ENCODE measurements at places on chromosomes 7 and 10.

- no peak for DNase-seq
These were observed 136.1 kb downstream of the ICA1 start for GRCh38 chr7:8125680-8126444.

- DNase-seq, result no peak
These were observed 528.4 kb downstream of the INHBA start for GRCh38 chr7:41174521-41174920.

DNA sequence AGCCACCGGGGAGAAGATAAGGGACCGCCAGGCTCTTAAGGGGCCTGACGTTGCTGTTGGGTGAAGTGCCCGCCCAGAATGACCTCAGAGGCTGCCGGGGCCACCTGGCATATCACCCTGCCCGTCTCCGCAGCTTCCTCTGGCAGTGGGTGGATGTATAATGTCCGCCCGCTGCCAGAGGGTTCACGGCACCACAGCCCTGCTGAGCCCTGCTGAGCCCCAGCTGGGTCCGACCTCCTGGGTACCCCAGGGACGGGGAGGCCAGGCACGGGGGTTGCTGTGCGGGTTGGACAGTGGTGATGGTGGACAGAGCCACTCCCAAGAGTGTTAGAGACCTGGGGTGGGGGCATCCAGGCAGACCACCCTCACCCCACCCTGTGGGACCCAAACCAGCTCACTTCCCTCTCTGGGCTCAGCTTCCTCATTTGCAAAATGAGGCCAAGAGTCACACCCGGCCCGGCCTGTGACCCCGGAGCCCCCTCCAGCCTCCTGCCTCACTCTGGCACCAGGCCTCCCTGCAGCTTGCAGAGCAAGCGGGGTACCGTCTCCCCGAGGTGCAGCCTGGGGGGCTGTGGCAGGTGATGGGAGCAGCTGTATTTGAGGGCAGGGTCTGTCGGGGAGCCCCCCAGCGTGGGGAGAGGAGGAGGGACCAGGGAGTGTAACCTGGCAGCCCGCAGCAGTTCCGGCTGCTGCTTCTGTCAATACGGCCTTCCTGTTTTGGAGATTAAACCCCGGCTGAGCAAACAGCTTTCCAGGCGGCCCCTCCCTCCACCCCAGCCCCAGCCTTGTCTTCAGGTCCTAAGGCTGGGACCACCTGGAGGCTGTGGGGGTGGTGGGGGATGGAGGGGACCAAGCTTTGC, 8.4 kb upstream of the LFNG start:
- DNase-seq, result peak; percentile 93

GRCh38 chr7:12839508-12840153, 152.2 kb downstream of the ARL4A start:
- no peak for DNase-seq

DNA sequence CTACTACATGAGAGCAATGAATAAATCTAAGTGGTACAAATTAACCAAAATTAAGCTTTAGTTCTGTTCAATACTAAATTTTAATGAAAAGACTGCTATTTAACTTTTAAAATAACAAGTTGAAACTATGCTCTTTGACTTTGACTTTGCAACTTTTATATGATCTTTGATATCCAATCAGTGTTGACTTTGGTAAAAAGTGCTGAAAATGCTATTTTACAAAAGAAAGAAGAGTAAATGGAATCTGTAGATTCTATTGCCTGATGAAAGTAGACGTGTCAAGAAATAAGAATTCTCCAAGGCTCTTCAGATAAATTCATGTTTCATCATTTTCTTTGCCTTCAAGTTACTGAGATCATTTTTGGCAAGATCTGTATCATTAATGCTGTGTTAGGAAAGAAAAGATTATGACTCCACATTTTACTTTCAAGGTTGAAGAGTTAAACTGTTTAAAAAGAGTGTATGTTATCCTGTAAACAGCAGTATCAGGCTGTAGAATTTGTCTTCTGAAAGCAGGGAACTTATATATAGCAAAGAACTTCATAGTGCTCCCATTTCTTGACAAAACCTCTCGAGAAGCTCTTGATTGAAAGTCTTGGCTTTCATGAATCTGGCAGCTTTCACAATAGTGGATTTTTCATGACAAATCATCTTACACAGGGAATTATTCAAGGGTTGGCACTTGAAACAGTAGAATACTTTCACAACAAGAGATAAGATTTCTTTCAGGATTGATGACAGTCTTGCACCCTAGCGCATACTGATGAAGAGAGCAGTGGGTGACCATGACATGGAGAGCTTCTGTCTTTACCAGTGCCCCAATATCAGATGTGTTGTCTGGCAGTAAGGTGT, 72.1 kb downstream of the PTEN start:
- no peak for DNase-seq

DNA sequence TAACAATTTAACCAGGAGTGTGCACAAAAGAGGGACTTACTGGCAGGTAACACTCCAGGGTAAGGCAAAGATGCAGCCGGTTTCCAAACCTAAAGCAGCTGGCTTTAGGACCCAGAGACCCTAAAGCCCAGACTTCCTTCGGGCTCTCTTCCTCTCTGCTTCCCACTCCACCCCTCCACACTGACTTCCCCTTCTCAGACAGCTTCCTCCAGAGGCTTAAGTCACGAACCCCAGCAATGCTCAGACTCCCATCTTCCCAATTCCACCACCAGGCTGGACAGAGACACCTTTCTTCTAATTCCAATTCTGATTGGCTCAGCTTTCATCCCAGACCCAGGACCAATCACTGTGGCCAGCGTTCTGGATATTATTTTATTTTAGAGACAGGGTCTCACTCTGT, 24.8 kb downstream of the STYXL1 start:
- DNase-seq, result no peak

DNA sequence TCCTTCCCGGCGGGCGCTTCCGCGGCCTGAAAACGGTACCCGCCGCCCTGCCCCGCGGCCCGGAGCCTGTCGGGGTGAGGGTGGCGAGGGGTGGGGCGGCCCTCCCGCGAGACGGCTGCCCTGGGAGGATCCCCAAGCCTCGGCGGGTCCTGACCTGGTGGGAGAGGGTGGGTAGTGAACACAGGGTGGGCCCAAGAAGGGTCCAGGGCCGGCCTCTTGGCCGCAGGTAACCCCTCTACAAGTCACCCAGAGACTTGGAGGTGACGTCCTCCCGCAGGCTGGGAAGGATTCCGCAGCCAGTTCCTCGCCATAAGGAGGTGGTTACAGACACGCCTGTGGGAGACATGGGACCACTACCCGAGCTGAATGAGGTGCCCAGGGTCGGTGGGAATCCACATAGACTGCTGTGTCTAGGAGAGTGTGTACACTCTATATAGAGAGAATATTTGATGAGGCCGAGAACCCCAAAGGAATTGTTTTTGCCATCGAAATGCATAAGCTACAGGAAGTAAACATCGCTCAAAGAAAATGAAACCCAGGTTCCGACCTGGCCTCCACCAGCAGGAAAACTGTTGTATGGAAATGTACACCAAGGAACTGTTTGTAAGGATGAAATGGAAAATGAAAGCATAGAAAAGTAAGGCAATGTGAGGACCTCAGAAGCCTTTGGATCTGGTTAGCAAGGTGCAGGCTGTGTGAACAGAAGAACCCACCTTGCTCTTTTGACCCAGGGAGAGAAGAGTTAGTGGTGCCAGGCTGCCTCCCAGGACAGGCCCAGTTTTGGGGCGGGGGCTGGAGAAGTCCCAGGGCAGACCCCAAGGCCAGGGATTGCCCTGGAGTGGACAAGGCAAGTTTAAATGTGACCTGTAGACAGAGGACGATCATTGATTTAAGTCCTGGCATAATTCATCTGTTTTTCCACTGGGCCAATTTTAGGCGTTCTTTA, 659 bp downstream of the OPTN start:
- DNase-seq, result peak; percentile 26

- peak; percentile 81 for DNase-seq
These were observed 14.7 kb downstream of the FAM241B start for GRCh38 chr10:69644658-69645295.

DNA sequence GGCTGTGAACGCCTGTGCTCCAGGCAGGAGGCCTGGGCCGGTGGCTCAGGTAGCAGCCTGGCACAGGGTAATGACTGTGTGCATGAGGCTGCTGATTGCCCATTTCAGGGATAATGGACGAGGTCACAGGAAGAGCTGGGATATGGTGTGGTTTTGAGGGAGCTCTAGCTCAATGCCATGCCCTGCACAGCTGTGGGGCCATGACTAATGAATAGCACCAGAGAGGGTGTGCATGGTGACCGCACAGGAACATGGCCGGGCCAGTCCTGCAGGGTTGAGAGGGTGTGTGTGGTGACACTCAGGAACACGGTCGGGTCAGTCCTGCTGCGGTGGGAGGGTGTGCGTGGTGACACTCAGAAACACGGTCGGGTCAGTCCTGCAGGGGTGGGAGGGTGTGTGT, 21.8 kb downstream of the NKX6-2 start:
- no peak for DNase-seq

DNA sequence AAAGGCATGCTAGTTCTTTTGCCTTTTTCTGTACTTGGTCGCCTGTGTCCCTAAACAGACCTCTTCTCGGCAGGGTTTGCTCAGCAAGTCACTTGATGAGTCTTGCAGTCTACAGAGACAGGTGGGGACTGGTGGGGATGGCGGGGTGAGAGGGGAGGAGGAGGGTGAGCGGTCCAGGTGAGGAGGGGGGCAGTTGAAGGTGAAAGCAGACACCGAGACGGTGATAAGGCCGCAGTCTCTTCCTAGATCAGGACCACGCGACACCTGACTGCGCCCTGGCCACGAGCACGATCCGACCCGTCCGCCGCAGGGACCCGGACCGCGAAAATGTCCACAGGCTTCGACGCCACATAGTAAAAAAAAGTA, 566 bp downstream of the ASNS start:
- peak; percentile 21 for DNase-seq

DNA sequence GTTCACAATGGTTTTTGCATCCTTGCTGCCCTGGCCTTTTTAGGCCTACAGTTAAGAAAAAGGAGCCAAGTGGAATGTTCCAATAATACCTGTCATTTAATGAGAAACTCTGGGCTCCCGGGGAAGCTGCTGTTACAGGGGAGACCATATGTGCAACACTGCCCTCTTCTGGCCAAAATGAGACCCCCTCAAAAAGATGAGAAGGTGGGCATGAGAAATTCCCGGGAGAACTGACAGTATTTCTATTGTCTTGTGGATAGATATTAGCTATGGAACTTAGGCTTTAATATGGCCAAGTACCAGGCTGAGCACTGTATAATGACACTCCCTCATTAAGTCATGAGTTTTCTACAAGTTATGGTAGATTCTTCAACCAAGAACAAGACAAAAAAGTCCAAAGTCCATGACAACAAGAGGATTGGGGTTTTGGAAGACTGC, 99.4 kb downstream of the CCDC3 start:
- DNase-seq, result peak; percentile 82

DNA sequence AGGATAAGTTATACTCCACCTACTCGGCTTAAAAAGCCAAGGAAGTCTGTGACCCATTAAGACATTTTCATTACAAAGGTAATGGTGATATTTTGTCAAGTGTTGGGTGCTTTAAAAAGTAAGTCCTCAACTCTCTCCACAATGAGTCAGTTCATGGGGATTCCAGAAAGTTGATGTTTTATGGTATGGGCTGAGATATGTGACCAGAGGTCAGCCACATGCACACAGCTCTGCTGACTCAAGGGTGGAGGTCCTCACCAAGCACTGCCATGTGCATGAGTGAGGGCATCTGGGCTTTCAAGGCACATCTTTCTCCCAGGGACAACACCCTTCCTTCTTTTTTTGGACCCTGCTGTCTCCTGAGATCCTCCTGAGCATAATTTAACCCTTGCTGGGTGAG, 292.9 kb downstream of the PTEN start:
- no peak for DNase-seq

GRCh38 chr10:98414932-98415730, at the start of gene PYROXD2:
Gene PYROXD2, minus strand, starts transcription at chr10:98415182. Its CDS starts 47 bp downstream, at chr10:98415135.
- DNase-seq, result peak; percentile 63

GRCh38 chr10:3106928-3107425, 39.6 kb downstream of the PFKP start:
- no peak for DNase-seq

GRCh38 chr10:132471125-132471451, 66.5 kb upstream of the INPP5A start:
- no peak for DNase-seq

GRCh38 chr10:36475746-36476145, 649.7 kb upstream of the ANKRD30A start:
- no peak for DNase-seq

- DNase-seq, result no peak
These were observed 674.2 kb upstream of the NRP1 start for GRCh38 chr10:34008656-34009055.

DNA sequence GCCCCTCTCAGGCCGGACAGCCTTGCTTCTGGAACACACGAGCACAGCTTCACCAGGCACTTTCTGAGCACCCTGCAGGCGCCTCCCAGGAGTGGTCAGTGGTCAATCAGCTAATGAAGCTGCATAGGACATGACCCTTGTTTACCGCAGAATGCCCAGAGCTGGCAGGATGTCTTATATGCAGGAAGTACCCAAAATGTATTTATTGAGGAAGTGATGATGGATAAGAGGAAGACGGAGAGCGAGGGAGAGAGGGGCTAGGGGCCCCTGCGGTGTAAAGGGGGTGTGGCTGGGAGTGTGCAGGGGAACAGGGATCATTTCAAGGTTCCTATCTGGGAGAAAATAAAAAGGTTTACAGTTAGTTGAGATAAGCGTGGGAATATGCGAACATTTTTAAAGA, 3.3 kb downstream of the CYP2E1 start:
- no peak for DNase-seq

- DNase-seq, result no peak
These were observed 32.6 kb downstream of the CDH23 start for GRCh38 chr10:71429304-71429703.

DNA sequence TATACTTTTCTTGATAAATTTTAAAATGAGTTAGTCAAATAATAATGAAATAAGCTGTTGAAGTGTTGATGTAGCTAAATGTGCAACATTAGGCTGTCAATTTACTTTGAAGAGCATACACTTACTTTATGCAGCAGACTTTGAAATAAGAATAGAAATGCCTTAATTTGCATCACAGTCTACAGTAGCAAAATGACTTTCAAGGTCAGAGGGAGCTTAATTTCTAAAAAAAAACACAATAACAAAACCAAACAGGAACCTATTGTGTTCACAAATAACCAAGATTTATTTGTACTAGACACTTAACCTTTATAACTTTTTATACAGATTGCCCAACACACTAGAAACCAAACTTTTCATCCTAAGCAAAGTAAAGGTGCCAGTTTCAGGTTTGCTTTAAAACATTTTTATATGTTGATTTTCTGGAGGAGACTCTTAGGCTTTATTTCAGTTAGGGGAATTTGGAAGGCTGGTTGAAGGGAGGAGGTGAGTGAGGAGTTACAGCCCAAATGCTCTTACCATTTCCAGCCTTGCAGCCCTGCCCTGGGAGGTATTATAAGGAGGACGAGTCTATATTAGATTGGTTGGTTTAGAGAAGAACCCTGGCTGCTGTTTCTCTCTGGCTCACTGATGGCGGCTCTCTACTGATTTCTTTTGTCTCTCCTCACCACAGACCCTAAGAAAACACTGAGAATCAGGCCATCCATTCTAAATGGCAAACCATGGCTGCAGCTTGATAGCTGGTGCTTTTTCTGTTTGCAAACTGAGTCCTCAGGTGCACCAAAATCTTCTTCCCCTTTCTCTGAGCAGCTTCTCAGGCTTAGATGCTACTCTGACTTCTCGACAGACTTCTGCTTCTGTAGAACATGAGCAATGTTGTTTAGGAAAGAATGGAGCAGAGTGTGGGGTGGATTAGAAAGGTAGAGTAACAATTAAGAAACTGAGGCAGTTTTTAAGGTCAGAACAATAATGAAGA, 55.2 kb upstream of the RPA3 start:
- DNase-seq, result no peak

GRCh38 chr7:82183634-82184033, 259.9 kb downstream of the CACNA2D1 start:
- no peak for DNase-seq

All from HuH-7 (cell line).